Cardiac septum (tissue), 1 donor: ENCODE measurements at places on chromosomes 7 and 10.
A peak's percentile ranks its signal among the peaks of the same experiment; 100 is the strongest.

- DNase-seq, result no peak
Observed at GRCh38 chr10:110609605-110610004, 34.5 kb upstream of the RBM20 start.

- DNase-seq, result no peak
Observed at GRCh38 chr7:38506756-38507155, 124.4 kb downstream of the AMPH start.

DNA sequence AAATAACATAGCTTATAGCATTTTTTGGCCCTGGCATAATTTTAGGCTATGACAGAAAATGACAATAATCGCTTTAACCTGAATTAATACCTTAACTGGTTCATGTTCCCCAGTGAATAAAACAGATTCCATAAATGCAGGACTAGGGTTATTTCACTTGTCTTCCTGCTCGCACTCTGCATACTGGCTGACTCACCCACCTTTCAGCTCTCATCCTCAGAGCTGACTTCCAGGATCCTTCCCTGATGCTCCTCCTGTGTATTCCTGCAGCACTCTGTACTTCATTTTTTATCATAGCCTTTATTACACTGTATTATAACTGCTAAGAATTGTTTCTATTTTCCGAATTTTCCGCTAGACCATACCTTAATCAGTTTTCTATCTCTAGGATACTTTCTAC, 123.7 kb downstream of the AVL9 start:
- no peak for DNase-seq

GRCh38 chr10:45655219-45655618, 17.4 kb downstream of the ZFAND4 start:
- DNase-seq, result no peak

GRCh38 chr10:86024281-86025041, 342.1 kb downstream of the GRID1 start:
- DNase-seq, result no peak

- no peak for DNase-seq
Observed at GRCh38 chr10:60341969-60342368, 47.7 kb downstream of the ANK3 start.

- DNase-seq, result no peak
Observed at GRCh38 chr7:68009716-68010115, 1013.1 kb downstream of the TYW1 start.

- peak; percentile 38 for DNase-seq
Observed at GRCh38 chr7:45670227-45670626, 96.1 kb downstream of the ADCY1 start.

GRCh38 chr7:54252256-54253035, 289.7 kb upstream of the VSTM2A start:
- no peak for DNase-seq

GRCh38 chr10:45470098-45471012, 96.3 kb downstream of the ALOX5 start:
- DNase-seq, result no peak

DNA sequence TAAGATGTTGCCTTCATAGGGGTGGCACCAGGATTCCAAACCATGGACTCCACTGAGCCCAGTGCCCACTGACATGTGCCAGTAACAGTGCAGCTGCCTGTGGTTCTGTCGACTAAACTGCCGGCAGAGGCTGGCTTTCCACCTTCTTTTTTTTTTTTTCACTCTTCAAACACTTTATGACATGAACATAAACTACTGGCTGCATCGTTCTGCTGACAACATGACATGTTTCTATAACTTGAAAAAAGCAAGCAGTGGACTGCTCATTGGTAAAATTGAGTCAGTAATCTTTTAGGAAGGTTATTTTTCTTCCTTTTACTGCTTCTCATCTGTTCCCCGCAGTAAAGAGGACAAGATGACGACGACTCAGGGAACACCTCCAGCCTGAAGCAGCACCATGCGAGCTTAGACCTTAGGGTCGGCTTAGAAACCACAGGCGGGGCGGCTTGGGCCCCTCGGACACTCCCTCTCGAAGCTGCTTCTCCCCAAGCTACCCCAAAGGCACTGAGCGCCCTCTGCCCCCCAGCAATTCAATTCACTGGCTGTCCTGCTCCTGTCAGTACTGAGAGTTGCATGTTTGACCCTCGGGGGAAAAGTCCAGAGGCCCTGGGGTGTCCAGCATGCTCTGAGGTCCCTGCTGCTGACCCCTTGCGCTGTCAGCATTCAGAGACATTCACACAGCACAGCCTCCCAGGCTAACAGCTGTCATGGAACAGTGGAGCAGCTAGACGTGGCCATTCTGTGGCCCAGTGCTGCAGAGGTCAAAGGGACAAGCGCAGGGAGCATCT, 112.5 kb downstream of the EGFR start:
- no peak for DNase-seq

DNA sequence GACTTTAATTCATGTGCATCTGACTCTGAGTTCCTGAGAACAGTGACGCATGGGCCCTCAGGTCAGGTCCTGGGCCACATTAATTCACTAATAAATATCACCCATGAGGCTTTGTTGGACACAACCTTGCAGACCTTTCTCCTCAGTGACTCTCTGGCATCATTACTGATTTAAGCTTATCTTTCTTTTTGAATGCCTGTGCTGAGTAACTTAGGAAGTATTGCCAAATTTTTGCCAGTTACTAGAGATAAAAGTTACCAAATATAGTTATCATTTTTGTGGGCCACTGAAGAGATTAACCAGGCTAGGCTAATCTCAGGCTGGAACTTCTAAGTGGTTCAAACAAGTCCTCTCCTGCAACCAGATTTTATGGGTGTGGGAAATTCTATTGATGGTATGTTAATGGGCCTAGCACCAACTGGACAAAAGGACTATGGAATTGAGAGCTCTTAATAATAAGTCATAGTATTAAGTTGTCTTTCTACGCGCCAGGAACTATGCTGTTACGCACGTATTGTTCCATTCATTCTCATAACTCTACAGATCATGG, 28.8 kb upstream of the PRTFDC1 start:
- no peak for DNase-seq

DNA sequence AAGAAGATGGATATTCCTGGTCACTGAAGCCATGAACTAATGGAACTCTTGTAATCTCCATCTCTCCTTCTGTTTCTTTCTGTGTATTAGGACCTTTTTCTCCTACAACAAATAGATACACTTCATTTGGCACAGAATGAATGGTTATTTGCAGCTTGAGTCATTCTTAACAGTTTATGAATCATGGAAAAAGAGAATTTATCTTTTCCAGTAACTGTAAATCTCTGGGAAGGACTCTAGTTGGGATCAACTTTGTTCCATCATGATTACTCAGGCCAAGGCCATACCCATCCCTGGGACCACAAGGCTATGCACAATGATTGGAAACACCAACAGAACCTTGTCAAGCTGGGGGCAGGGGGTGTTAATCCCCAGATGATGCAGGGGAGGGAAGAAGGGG, 36.1 kb upstream of the MDFIC start:
- no peak for DNase-seq

DNA sequence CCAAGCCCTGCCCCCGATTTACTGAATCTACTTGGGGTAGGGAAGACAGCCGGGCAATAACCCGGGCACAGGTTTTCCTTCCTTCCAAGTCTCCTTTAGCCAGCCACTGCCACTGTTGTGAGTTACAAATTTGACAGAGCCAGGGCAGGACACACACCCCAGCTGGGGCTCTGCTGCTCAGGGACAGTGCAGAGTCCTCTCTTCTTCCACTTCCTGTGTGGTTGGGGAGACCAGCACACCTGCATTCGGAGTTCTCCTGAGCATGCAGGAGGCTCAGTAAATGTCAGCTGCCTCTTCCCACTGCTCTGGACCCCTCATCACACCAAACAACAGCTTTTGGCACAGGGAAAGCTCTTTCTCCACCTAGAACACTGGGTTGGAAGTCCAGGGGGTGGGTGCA, 21.3 kb downstream of the CHST15 start:
- DNase-seq, result no peak

- DNase-seq, result peak; percentile 90
Observed at GRCh38 chr10:124092250-124092859, 1.0 kb downstream of the CHST15 start.
